ENCODE measurements at places on chromosomes 1 and 21.

GRCh38 chr1:30809514-30810263 lies 52.1 kb upstream of the LAPTM5 start:
- DNase-seq: no peak

- no peak for DNase-seq
Measured at GRCh38 chr1:87084244-87084836, 169.9 kb downstream of the HS2ST1 start.

GRCh38 chr1:119081700-119082099 lies 58.8 kb downstream of the WARS2 start:
- no peak for DNase-seq

GRCh38 chr21:34669149-34669879 lies 520 bp downstream of the CLIC6 start:
- no peak for DNase-seq

Data from activated naive CD4-positive, alpha-beta T cell treated with Interleukin-2 at 50 U/mL for 16 hours (primary cell).